ENCODE measurements at places on chromosomes 3 and 15.

DNA sequence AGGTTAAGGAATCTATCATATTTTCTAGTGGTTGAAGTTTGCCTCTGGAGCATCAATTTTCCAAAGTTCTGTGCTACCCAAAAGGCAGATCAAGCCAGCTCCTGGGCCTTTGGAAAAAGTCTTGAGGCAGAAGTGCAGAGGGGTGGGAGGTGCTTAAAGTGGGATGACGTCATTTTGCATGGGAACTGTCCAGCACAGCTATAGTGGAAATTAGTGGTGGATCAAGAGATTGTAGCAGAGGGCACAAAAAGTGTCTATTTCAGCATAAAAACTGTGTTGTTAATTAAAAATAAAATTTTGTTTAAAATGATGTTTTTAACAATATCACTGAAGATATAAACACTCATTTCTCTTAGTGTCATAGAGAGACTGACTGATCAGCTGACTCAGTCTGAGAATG lies 221.9 kb downstream of the LRRN1 start:
- no peak for DNase-seq

- no peak for DNase-seq
Measured at GRCh38 chr15:40234783-40235182, 4.1 kb upstream of the PAK6 start.

- no peak for DNase-seq
Measured at GRCh38 chr3:34360713-34361112, 562.3 kb downstream of the PDCD6IP start.

DNA sequence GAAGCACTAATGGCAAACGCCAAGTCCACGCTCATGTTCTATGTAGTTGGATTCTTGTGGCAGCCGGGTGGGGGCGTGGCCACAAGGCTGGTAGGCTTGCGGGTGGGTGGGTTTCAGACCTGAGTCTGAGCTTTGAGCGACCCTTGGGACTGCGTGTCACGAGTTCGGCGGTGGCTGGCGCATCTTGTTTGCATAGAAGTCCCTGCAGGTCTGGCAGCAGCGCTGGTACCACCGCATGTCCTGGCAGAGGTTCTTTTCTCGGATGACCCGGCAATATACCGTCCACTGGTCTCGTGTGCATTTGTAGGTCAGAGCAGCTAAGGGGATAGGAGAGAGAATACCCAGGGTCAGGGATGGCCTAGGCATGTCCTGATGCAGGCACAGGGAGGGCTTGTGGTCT lies 241.0 kb upstream of the LYSMD4 start:
- DNase-seq = no peak

DNA sequence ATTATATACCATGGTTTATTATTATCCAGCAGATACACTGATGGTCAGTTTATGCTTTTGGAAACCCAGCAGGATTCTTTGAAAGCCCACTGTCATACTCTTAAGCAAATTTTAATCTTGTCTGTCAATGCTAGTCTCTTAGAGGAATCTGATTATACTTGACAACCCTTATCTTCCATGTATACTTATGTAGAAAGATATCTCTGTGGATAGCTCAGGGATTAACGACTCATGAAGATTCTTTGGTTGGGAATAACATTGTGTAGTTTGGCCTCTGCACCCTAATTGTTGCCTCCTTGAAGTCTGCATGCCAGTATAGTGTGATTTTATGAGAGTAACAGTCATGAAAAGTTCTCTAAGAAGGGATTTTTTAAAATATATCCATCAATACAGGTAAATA lies 33.0 kb downstream of the FILIP1L start:
- DNase-seq = no peak

GRCh38 chr3:38039899-38040261 lies 872 bp downstream of the DLEC1 start:
- no peak for DNase-seq

DNA sequence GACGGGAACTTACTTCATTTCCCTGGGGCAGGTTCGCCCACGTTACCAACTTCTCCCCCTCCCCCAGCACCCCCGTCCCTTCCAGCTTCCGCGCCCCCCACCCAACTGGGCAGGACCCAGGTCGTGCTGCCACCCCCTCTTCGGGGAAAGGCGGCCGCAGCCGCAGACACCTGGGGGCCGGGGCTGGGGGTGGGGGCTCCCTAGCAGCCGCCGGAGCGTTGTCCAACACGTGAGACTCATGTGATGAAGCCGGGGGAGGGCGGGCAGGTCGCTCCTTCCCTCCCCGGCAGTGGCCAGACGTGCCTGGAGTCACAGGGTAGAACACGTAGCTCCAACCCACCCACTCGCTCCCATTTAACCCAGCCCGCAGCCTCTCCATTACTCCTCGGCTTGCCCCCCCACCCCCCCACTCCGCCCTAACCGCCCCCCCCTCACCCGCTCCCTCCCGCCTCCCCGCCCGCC lies 240 bp upstream of the BHLHE40 start:
- peak; percentile 79 for DNase-seq

DNA sequence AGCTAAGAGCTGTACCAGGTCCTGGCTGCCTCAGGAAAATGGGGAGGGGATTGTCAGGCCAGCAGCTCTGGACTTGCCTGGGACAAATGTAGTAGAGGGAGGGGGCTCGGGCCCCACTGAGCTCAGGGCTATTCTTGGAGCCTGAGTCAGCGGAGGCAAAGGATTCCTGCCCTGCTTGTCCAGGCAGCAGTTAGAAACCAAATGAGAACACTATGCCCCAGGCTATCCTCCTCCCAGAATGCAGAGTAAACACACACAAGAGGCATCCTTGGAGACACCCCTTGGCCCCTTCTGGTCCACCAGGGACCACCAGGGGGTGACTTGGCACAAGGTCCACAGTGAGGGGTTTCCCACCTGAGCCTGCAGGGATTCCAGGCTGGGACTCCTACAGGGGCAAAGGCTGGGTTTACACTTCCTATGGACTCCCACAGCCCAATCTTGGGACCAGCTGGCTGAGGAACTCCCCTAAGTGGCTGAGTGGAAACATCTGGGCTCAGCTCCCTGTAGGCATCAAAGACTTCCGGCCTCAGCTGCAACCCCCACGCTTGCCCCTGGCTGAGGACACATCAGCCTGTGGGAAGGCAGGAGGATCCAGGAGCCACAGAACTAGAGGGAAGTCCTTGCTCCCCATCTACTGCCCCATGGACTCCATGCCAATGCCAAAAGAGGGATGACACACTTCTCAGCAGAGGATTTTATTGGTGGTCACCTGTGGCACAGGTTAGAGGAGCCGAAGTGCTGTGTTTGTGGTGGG lies 3.4 kb upstream of the COL7A1 start:
- no peak for DNase-seq

- DNase-seq = no peak
Measured at GRCh38 chr15:92277776-92278175, 115.9 kb upstream of the ST8SIA2 start.

Data from activated CD4-positive, alpha-beta T cell treated with anti-CD3 and anti-CD28 coated beads for 24 hours (primary cell).